Right cardiac atrium (tissue), 5 donors: ENCODE measurements at places on chromosomes 2 and 18.

GRCh38 chr18:76850112-76850511 lies 27.8 kb downstream of the ZNF236 start:
- no peak for DNase-seq

- no peak for DNase-seq
These were observed 123.1 kb upstream of the STK17B start for GRCh38 chr2:196294516-196294909.

DNA sequence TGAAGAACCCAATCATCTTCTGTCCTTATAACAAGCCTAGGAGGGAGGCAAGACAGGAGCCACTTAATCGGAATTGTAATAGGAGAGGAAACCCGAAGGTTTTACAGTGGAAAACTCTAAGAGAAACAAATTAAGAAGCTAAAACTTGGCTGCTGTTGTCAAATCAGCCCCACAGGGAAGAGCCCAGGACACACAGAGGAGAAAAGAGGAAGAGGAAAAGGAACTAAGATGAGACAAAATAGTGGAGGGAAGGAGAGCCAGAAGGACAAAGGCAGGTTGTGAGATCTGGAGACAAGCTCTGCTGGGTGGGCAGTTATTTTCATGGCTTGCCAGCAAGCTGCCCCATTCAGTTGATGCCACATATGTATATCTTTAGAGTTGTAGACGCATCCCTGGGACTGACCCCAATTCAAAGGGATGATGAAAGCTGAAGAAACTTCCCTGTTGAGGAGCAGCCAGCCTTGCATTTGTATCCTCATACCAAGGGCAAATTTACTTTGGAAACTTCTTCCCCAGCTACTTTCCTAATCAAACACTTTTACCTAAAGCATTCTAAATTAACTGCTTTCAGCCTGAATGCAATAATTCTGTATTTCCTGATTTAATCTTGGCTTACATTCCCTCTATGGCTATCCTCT lies 499.8 kb upstream of the MEIS1 start:
- no peak for DNase-seq

DNA sequence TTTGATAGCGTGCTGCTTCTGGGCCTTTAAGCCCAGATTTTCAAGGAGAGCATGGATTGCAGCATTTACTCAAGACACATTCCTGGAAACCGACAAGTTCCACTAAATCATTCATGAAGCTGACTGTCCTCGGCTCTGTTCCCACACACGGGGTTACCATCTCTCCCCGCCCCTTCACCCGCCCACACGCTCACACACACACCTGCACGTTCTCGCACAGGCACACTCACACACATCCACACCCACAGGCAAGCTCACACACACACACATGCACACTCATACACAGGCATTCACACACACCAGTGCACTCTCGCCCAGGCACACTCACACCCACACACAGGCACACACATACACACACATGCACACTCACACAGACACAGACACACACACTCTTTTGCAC lies 150.0 kb upstream of the AGAP1 start:
- DNase-seq, result no peak

GRCh38 chr2:37912056-37912455 lies 13.0 kb upstream of the RMDN2 start:
- DNase-seq, result no peak

- peak; percentile 95 for DNase-seq
These were observed at the start of gene ALK for GRCh38 chr2:29921560-29921915. ALK (minus strand) TSS chr2:29921586; CDS start chr2:29920659, 927 bp downstream.

DNA sequence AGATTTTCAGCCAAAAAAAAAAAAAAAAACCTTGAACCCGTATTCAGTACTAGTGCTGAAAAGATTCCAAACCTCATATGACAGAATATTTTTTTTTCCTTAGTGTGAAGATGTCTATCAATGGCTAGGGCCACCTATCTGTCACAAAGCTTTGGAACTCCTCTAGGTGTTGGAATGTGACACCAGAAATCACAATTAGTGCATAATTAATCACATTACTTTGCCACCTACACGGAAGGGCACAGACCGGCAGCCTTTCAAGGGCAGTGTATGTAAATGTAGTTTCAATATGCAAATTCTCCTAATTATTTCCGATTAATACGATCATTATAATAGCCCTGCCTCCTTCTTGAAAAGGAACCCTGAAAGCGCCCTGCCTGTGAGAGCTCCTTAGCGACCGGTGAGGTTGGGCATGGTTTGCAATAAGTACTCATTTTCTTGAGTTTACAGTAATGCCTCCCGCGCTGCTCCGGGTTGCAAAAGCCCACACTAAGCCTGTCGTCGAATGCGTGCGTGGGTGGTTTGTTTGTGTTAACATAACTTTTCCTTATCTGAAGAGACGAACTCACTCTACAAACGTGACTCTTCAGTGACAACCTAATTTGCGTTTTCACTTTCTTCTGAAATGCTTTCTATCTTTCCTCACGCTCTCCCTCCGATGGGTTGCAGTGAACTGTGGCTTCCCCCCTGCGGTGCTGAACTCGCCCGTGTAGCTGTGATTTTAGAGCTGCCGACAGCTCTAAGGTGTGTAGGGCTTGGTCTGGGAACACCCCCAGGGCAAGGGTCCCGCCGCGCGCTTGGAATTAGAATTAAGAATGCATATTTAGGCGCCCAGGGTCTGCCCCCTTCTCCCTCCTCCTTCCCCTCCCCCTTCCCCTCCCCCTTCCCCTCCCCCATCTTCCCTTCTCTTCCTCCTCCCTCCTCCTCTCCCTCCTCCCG lies 765 bp upstream of the ID2 start:
- DNase-seq, result peak; percentile 71

GRCh38 chr18:48991676-48992075 lies 40.9 kb upstream of the SMAD7 start:
- peak; percentile 10 for DNase-seq

DNA sequence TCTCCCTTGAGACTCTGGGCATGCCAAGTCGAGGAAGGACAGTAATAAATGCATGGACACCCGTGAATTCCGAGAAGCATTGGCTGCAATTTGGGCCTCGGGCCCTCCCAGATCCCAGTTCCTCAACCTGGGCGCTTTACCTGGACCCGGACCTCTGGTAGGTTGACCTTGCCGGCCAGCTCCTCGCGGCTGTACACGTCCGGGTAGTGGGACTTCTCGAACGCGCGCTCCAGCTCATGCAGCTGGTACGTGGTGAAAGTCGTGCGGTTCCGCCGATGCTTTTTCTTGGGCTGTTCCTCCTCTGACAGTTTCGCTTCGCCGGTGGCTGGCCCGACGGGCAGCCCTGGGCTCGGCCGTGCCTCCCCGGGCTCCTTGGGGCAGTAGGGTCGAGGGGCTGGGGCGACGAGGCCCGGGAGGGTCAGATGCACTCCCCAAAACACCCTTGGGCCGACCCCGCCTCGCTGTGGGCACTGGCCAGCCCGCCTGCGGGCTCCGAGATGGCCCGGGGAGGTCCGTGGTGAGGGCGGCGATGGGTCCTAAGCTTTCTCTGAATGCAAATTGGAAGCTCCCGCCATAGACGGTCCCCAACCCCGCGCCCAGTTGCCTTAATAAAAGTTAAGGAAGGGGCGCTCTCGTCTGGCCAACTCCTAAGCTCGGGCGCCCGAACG lies 899 bp downstream of the RAX start:
- DNase-seq, result peak; percentile 37
